ENCODE measurements at places on chromosomes 11 and 22.

DNA sequence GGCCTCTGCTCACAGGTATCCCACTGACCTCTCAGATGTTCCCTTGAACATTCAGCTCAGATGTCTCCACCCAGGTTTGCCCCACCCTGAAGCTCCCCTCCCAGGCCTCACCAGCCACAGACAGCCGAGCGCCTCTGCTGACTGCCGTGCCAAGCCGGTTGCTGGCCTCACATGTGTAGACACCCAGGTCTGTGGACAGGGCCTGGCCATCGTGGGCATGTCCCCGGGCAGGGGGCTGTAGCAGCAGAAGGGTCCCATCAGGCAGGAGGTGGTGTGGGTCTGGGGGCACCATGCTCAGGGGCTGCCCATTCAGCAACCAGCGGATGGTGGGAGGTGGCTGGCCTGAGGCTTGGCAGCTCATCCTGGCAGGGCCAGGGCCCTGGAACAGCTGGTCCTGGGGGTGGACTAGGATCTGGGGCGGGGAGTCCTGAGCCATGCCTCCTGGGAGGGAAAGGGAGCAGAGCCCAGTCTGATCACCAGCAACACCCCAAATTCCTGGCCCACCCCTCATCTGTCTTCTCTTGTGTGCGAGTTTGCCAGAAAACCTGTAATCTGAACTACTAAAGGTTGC is 759 bp downstream of the ROBO4 start:
- DNase-seq, result no peak

DNA sequence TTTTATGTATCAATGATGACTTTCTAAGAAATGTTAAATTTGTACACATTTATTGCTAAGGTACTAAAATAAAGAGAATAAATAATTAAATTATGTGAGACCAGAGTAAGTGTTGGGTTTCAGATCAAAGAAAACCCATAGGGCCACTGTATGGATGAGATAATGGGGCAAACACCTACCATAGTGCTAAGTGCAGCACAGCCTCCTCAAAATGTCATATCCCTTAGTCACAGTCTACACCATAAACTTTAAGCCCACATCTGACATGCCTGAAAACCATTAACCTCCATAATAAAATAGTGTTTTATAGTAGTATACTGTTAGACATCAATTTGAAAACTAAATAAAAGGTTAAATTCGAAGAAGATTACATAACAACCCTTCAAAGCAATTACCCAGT is 37.5 kb downstream of the SESN3 start:
- DNase-seq, result no peak

DNA sequence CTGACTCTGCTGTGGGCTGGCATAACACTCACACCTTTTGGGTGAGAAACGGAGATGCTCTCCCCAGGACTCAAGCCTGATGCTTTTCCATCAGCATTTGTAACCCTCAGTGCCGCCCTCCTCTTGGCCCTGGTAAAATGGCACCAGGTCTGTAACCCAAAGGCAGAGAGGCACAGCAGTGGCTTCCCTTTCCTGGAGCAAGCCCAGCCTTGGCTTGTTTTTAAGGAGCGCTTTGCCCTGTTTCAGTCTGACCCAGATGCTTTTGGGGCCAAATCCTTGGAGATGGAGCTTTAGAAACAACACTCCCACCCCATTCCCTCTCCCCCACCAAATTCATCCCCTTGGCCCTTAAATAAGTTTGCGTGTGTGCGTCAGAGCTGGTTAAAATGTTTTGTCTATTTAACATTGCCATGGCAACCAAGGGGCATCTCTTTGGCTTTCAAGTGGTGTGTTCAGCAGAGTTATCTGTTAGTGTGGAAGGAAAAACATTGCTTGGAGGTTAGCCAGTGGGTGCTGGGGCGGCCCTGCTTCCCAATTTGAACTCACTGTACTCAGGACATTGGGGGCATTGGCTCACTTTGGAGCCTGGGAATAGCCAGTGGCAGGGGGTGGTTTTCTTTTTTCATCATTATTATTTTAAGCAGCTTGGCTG is 134.1 kb downstream of the NAV2 start:
- no peak for DNase-seq

DNA sequence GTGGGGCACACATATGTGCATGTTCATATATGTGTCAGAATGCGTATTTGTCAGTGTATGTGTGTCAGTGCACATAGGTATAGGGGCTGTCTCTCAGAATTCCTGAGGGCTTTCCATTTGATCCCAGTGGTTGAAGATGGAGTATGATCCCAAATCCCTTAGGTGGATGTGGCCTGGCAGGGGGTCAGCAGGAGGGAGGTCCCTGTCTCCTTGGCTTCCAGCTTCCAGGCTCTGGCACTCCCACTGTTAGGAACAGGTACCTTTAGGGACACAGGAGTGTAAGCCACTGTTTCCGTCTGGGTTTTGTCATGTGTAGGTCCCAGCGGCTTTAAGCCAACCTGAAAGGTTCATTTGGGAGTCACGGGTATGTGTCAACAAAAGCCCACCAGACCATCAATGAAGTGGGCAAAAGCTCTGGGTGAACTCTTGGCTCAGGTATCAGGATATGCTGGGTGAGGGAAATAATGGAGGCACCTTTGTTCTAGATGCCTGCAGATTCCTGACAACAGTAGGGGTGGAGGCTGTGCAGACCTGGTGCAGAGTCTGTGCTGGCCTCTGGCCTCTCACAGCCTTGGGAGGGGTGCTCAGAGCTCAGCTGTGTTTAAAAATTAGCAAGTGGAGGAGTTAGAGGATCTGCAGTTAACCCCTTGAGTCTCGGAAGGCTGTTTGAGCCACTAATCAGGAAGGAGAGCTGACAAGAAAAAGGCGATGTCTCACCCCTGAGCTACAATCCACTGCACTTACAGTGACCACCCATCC is 9.0 kb downstream of the KCNQ1OT1 start:
- peak; percentile 24 for DNase-seq

DNA sequence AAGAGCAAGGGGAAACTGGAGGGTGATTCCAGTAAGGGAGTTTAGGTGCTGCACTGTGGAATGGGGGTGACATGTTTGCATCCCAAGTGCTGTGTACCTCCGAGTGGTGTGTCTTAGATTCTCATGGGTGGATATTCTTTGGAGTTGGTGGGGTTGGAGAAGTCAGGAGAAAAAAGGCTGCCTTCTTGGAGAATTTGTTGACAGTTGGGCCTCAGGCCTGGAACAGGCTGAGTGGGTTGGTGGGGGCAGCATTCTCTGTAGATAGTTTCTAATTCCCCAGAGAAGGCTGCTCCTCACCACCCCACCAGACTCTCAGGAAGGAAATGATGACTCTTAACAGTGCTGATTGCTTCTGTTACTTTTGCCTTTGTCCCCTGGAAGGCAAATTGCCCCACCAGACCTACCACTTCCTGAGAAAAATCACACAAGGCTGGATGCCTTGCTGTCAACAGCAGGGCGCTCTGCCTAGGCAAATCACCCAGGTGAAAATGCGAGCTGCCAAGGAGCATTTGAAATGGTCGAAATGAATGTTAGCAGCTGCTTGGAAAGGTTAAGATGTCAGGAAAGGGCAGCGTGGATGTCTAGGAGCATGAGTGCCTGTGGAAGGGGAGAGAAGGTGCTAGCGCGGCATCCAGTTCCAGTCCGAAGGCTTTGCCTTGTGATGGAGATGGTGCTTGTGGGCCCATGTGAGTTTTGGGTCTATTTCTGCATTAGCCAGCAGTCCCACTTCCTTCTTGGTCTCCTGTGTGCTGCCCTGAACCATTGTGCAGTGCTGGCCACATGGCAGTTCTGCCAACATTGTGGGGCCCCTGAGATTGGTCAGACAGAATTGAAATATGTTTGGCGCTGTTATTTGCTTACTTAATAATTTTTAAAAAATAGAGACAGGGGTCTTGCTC is 29.7 kb upstream of the SORL1-AS1 start:
- no peak for DNase-seq

DNA sequence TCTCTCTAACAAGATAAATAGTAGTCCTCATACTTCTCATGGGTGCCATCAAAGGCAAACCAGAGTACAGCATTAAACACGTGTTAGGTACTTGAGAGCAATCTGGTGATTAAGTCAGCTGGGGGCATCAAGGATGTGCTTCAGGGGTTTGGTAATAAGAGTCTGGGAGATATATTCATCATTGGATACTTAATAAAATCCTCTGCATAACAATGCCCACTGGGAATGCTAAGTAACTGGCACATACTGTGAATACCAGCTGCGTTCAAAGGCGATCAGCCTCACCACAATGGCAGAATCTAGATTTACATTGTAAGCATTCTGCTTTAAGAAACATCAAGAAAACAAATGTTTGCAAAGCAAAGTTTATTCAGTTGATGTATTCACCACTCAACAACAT is 268.6 kb upstream of the PITPNB start:
- DNase-seq, result no peak

DNA sequence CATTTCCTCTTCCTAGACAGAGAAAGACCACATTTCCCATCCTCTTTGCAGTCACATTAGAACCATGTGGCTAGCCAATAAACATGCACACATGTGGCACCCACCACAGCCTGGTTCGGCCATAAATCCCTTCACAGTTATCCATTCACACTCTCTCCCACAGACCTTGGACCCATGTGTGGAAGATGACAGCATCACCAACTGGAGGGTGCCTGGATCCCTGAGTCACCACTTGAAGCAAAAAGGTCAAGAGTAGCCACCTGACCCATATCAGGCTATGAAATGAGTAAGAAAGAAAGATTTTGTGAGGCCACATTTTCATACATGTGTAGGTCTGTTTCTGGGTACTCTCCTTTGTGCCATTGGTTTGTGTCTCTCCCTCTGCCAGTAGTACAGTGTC is 9.0 kb upstream of the TMEM121B start:
- no peak for DNase-seq

DNA sequence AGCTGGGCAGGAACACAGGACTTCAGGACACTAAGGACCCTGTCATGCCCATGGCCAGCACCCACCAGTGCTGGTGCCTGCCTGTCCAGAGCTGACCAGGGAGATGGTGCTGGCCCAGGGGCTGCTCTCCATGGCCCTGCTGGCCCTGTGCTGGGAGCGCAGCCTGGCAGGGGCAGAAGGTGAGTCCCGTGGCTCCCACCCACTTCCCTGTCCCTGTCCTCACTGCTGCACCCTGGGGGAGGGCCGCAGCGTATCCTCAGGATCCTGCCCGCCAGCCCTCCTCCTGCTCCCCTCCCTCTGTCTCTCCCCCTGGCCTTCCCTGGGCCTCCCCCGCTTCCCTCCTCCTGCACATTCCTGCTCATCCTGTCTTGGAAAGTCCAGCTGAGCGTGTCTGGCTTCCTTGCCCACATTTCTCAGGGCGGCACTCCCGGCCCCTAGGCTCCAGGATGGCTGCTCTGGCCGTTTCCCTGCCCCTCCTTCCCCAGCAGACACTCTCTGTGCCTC is 8.7 kb downstream of the CSF2RB start:
- no peak for DNase-seq

GRCh38 chr11:69674267-69674885 is 777 bp downstream of the LTO1 start:
- no peak for DNase-seq

- DNase-seq, result no peak
Measured at GRCh38 chr11:123392844-123393243, 37.2 kb upstream of the GRAMD1B start.

- no peak for DNase-seq
Measured at GRCh38 chr11:94602430-94603372, 35.5 kb downstream of the PIWIL4 start.

DNA sequence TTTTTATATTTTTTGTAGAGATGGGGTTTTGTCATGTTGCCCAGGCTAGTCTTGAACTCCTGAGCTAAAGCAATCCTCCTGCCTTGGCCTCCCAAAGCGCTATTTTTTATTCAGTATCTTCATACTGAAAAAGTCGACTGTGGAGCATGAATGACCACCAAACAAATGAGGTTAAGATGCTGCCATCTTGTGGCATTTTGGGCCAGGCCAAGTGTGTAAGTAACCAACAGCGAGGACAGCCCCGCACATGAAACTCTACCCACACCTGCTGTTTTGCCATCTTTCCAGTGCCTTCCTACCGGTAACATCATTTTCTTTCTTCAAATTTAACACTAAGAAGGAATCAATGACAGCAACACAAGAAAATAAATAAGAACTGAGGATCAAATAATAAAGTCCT is 32.2 kb upstream of the AQP11 start:
- no peak for DNase-seq

DNA sequence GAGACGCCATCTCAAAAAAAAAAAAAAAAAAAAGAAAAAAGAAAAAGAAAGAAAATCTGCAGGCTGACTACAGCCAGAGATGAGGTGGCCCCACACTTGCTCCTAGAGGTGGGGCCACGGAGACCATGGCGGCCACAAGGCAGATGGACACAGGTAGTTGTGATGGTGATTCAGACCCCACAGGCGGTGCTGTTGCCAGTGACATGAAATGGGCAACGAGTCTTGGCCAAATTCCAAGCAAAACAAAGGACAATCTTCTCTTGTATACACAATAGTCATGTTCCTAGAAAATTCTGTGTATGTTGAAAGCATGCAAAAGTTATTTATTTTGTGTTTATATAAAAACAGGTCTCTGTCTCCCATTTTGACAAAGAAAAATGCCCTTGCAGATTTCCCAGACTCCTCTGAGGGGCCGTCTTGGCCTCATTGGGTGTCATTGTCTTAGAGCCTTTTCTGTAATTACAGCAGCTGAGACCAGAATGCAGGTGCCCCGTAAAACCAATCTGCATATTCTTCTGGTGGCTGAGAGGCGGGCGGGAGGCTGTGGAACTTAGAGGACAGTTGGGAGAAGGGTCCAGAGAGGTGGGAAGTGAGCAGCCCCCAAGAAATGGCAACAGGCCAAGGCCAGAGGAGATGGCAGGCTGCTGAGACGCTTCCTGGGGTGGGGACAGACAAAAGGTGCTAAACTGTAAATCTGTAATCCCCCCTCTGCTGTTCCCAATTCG is 22.5 kb upstream of the DAGLA start:
- no peak for DNase-seq

- DNase-seq, result no peak
Measured at GRCh38 chr22:39453765-39454378, 2.9 kb upstream of the MGAT3 start.

DNA sequence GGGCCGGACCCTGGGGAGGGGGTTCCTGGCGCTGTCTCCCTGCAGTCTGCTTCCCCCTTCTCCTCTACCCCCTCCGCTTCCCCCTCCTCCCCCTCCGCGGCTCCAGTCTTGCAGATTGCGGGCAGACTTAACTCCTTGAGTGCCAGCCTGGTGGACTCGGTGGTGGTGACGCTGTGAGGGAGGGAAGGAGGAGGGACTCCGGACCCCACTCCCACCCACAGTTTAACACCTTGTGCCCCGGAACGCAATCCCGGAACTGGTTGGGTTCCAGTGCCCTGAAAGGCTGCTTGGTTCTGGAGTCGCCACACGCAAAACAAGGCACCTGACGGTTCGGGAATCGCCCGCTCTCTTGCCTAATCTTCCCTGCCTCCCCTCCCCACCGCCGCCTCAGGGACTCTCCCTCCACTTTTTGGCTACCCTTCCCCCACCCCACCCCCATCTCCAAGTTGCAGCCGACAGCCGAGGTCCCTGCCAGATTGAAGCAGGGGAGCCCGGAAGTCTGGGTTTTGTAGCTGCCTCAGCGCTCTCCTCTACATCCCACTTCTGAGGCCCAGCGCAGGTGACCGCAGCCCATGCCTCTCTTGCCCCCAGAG is 3.9 kb upstream of the BCL9L start:
- DNase-seq, result peak; percentile 81

GRCh38 chr22:26360169-26360885 is 68.7 kb upstream of the ASPHD2 start:
- DNase-seq, result peak; percentile 91

GRCh38 chr11:27651711-27652110 is 48.5 kb downstream of the BDNF start:
- no peak for DNase-seq

GRCh38 chr22:24706054-24706453 is 68.5 kb downstream of the PIWIL3 start:
- DNase-seq, result no peak

All from retina (tissue), 1 donor.